Activated naive CD4-positive, alpha-beta T cell treated with anti-CD3 and anti-CD28 coated beads for 36 hours (primary cell): ENCODE measurements at places on chromosomes 1 and 21. TPM values are rescaled to one million over a fixed set of nuclear protein-coding genes. Genes with fewer than 3 reads are reported as not detected.

GRCh38 chr1:58442114-58442513 lies 104.4 kb downstream of the OMA1 start:
- no peak for DNase-seq

- no peak for DNase-seq
Measured at GRCh38 chr1:158124034-158124433, 56.7 kb upstream of the CD1D start.

- peak; percentile 84 for DNase-seq
Measured at GRCh38 chr21:42614811-42615351, 38.5 kb upstream of the PDE9A start.

DNA sequence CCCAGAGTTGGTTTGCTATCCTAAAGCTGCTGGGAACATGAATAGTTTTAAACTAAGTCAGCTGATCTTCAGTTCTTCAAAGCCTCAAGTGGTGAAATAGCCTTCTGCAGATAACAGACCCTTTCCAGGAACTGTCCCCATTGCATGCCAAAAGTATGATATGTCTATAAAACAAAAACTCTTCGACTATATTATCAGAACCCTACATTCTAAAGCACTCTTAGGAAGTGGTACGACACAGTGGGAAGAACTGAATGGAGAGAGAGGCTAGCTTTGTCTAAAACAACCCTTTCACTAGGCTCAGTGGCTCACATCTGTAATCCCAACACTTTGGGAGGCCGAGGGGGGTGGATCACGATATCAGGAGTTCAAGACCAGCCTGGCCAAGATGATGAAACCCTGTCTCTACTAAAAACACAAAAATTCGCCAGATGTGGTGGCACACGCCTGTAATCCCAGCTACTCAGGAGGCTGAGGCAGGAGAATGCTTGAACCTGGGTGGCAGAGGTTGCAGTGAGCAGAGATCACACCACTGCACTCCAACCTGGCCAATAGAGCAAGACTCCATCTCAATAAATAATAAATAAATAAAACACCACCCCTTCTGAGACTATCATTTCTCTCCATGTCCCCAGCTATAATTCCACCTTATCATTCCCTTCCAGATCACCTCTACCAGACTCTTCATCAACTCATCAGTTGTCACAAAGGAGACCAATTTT lies 2.2 kb upstream of the FRRS1 start:
- DNase-seq, result no peak

Gene SELL
- total RNA-seq, result 362 TPM

Gene SERPINC1
- not detected for total RNA-seq
